ENCODE measurements at places on chromosomes 1 and 21. TPM values are rescaled to one million over a fixed set of nuclear protein-coding genes. Genes with fewer than 3 reads are reported as not detected.

The TSPEAR gene
- not detected for total RNA-seq

The ORC1 gene
- total RNA-seq: 42.5 TPM

The AMIGO1 gene
- total RNA-seq: 1.8 TPM

The RORC gene
- 10.9 TPM for total RNA-seq

The POU3F1 gene
- 0.26 TPM for total RNA-seq

The GNG12 gene
- total RNA-seq: 0.12 TPM

The TMEM167B gene
- 31.9 TPM for total RNA-seq

The LRRC7 gene
- total RNA-seq: not detected

The F3 gene
- 0.33 TPM for total RNA-seq

The FLG2 gene
- not detected for total RNA-seq

The GBP4 gene
- total RNA-seq: 26.5 TPM

The NR1I3 gene
- total RNA-seq: not detected

The NCSTN gene
- 39.8 TPM for total RNA-seq

The LMX1A gene
- not detected for total RNA-seq

The GIPC2 gene
- 0.17 TPM for total RNA-seq

The VAV3 gene
- total RNA-seq: 2.3 TPM

The RHD gene
- not detected for total RNA-seq

The PAQR6 gene
- total RNA-seq: 4.0 TPM

The LCE1C gene
- not detected for total RNA-seq

The EBNA1BP2 gene
- 104 TPM for total RNA-seq

The UBE2U gene
- total RNA-seq: not detected

The SH2D1B gene
- not detected for total RNA-seq

The ZNF648 gene
- not detected for total RNA-seq

The SLC6A17 gene
- 0.07 TPM for total RNA-seq

The RGS4 gene
- not detected for total RNA-seq

The TPM3 gene
- total RNA-seq: 726 TPM

The FAM229A gene
- 3.6 TPM for total RNA-seq

The PLA2G2C gene
- total RNA-seq: 0.43 TPM

The GUCA2A gene
- not detected for total RNA-seq

The CYYR1 gene
- total RNA-seq: not detected

The SLC44A5 gene
- 0.34 TPM for total RNA-seq

The RAVER2 gene
- total RNA-seq: 2.9 TPM

The TNFRSF1B gene
- 211 TPM for total RNA-seq

The CELF3 gene
- total RNA-seq: not detected

The FCRL3 gene
- 0.82 TPM for total RNA-seq

The POGK gene
- total RNA-seq: 43.0 TPM

The OVAAL gene
- not detected for total RNA-seq

The HAO2 gene
- not detected for total RNA-seq

The ZBTB8B gene
- total RNA-seq: not detected

The CNIH3 gene
- total RNA-seq: 0.63 TPM

The KIAA1614 gene
- total RNA-seq: not detected

The IL22RA1 gene
- not detected for total RNA-seq

The ARHGAP30 gene
- total RNA-seq: 178 TPM

The CNTN2 gene
- total RNA-seq: not detected

The LAMC2 gene
- not detected for total RNA-seq

The TFF2 gene
- total RNA-seq: not detected
